ENCODE measurements at places on chromosomes 12 and 14.

DNA sequence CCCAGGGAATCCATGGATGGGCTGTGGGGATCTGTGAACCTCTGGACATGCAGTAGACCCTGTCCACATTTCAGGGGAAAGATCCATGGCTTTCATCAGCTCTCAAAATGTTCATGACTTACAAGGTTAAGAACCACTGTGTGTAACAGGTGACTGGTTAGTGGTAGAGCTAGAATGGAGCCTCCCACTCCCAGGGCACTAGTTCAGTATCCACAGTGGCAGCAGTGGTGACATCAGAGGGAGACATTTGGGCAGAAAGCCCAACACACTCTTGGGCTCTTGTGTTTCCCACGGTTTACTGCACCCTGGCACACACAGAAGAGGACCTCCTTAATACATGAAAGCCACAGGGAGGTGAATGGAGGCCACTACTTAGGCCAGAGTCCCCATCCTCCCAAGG lies 9.1 kb downstream of the KRT74 start:
- DNase-seq: no peak

- no peak for DNase-seq
Measured at GRCh38 chr12:87782838-87783237, 246.4 kb downstream of the C12orf50 start.

- no peak for DNase-seq
Measured at GRCh38 chr12:8913702-8914032, 642 bp upstream of the PHC1 start.

GRCh38 chr12:108814462-108815211 lies 42.7 kb downstream of the SSH1 start:
- no peak for DNase-seq

- DNase-seq: no peak
Measured at GRCh38 chr14:74577247-74577947, 34.6 kb downstream of the LTBP2 start.

DNA sequence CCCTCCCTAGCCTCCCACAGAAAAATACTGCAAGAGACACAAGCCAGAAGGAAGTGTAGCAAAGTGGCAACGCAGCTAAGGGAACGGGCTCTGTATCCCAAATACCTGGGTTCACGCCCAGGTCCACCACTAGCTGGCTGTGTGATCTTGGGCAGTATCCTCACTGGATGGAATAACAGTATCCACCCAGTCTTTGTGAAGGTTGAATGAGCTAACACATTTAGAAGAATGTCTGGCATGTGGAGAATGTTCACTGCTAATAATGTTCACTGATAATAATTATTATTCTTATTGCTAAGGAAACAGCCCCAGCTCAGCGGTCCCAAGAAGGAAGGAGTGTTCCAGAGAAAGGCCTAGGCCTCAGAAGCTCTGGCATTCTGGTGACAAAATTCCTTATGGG lies 70.9 kb downstream of the VWF start:
- no peak for DNase-seq

DNA sequence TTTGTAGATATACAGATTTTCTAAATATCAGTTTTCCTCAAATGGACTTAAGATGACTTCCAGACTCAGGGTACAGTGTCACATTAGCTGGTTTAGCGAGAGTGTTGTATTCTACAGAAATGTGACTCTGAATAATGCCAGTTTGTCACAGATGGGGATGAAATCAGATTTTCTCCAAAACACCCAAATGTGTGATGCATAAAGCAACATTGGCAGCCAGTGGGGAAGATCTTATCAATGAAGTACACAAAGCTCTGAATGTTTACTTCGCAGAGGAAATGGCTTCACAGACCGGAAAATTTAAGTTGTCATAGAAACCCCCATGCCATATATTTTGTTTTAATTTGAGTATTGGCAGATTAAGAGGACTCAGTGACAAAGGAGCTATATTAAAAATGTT lies 29.9 kb downstream of the ANO4 start:
- peak; percentile 12 for DNase-seq

DNA sequence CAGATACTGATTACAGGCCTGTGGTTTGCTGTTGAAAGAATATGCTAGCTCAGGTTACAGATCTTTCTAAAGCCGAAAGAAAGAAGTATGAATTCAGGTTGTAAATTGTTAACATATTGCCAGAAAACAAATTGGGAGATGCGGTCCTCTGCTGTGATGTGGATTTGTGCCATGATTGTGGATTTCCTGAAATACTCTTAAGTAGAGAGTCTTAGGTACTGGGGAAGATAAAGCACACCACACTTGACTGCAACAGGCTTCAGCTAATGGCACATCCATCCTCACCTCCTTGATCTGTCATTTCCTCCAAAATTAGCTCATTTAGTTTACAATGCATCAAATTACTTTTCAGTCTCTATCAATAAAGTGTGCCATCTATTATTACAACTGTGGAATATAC lies 279.2 kb downstream of the SYT1 start:
- no peak for DNase-seq

DNA sequence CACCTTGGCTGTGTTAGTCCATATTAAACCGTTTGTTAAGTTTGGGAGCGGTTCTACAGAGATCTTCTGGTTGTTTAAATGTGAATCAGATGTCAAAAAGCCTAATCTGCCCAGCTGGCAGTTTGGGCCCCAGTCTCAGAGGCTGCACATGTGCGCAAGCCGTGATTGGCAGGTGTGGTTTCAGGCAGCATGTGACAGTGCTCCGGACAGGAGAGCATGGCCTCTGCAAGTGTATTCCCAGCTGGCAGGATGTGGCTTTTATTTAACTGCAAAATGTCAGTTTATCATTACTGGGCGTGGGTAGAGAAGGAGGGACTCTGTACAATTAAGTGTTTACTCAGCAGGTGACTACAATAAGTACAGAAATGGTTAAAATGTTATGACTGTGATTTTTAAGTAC lies 77.5 kb downstream of the PELI2 start:
- no peak for DNase-seq

- DNase-seq: no peak
Measured at GRCh38 chr12:8852119-8852518, 29.7 kb downstream of the A2ML1 start.

DNA sequence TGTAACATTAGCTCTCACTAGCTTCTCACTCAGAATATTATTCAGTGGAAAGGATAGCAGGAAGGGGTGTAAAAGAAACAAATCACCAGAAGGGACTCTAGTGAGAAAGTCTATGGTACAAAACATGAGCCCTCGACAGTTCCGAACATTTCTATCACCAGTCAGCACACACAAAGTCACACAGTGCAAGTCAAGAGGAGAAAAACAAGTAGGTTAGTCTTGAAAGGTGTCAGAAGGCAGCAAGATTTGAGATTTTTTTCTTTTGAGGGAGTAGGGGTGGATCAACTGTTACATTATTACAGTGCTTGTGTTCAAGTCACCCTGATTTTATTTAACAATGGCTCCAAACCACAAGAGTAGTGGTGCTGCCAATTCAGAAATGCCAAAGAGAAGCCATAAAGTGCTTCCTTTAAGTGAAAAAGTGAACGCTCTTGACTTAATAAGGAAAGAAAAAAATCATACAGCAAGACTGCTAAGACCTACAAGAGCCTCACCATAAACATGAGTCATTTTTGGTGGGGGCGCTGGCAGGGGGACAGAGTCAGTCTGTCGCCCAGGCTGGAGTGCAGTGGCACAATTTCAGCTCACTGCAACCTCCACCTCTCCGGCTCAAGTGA lies 42.3 kb downstream of the GNS start:
- no peak for DNase-seq

DNA sequence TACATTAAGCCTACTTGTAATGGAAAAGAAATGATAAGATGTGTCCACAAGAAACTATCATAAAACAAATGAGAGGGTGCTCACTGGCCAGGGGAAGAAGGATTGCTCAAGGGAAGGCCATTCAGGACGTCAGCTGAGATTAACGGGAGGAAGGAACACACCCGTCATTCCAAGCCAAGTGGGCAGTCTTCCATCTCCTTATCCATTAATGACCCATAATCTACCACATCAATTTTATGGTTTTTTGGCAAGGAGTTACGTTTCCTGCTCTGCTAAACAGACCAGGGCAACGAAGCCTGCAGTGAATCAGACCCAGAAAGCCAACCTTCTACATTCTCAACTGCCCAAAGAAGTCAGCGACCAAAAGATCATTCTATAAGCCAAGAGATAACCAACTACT lies 25.1 kb downstream of the PRKAB1 start:
- peak; percentile 37 for DNase-seq

GRCh38 chr14:69611172-69612013 lies at the start of gene SUSD6:
Gene SUSD6 (plus strand): TSS chr14:69611596. CDS start chr14:69658593, 46,997 bp downstream.
- DNase-seq: peak; percentile 58

GRCh38 chr14:72975770-72976169 lies 49.5 kb downstream of the DCAF4 start:
- DNase-seq: no peak

- DNase-seq: no peak
Measured at GRCh38 chr14:105601360-105602242, 75.2 kb downstream of the TMEM121 start.

DNA sequence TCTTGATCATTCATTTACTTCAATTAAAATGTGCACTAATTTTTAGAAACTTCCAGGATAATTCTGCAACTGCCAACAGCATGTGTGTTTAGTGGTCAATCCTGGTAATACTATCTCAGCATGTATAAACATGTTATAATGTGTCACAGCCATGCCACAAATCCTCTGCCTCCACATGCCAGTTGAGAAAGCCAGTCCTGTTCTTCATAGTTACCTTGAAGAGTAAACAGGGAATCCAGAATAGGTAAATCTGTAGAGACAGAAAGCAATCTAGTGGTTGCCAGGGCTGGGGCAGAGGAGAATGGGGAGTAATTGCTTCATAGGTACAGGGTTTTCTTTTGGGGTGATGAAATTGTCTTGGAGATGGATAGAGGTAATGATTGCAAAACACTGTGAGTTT lies 85.9 kb downstream of the ARMH4 start:
- DNase-seq: no peak

- DNase-seq: no peak
Measured at GRCh38 chr14:61569308-61569707, 126.0 kb upstream of the HIF1A start.

DNA sequence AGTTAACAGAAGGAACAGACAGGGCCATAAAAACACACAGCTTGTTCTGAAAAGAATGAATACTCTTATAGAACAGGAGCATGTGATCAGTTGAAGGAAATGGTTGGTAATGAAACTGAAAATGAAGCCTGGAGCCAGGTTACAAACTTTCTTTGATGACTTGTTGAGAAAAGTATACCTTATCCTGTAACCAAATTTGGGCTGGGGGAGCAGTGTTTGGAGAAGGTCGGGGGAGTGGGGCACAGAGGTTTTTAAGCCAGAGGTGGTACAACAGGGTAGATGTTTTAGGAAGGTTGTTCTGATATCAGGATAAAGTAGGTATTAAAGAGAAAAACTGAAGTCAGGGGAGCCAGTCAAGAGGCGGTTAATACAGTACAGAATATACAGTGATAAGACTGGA lies 8.2 kb downstream of the GOLT1B start:
- DNase-seq: no peak

DNA sequence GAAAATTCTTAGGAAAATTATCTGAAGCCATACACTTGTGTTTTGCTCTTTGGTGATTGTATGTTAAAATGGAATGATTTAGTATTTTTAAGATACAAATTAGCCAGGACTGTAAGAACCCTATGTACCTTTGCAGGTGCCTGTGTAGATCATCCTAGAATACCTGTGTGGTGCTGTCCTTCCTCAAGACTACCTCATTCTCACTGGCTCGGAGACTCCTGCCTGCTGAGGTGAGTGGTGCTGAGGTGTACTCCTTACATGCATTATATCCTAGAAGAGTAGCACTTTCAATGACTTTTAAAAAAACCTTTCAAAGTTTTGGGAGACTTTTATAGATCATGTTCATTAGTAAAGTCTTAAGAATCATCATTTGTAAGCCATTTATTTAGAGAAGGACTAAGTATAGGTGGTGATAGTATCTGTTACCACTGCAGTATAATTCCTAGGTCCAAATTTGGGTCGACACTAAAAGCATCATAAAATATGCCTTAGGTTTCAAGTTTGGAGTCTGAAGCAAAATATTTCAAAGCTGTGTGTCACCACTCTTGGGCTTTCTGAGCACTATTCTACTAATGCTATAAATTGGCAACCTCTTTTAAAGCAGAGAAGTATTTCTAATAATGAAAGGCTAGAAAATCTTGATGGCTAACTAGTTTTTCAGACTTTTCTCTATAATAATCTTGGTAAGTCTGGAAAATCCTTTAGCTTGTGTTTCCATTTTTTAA lies 36.6 kb downstream of the RASSF8 start:
- DNase-seq: no peak

DNA sequence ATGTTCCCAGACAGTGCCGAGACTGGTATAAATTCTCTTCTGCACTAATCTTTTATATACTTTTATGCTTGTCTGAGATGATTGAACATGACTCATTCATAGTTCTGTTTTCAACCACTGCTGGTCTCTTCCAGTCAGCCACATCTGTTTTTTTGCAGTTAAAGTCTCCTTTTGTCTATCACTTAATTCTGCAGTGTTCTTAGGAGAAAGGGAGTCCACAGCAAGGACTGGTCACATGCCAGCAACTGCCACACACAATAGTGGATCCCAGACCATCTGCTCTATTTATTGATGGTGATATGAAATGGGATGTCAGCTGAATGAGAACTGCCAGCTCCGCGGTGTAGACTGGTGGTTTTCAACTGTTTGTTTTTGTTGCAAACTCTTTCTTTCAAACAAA lies 379.8 kb downstream of the MED13L start:
- DNase-seq: no peak

- DNase-seq: no peak
Measured at GRCh38 chr12:43004908-43005307, 415.4 kb upstream of the PRICKLE1 start.

All from NCI-H446 (cell line).